ENCODE measurements at places on chromosomes 16 and 17.
A peak's percentile ranks its signal among the peaks of the same experiment; 100 is the strongest.

DNA sequence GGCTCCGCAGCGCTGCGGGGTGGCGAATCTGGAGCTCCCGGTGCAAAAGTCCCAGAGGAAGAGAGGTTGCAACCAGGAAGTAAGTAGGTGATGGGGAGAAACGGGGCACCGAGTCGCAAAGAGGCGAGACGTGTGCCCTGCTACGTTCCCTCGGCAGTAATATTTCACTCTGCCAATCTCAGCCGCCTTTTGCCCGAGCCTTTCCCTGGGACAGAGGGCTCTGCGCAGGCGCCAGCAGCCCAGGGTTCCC lies at the start of gene NR1D1:
Gene NR1D1 (minus strand): TSS at position 171 of the 250 bp plus-strand sequence. CDS start 495 bp downstream, outside the sequence.
- DNase-seq: no peak

DNA sequence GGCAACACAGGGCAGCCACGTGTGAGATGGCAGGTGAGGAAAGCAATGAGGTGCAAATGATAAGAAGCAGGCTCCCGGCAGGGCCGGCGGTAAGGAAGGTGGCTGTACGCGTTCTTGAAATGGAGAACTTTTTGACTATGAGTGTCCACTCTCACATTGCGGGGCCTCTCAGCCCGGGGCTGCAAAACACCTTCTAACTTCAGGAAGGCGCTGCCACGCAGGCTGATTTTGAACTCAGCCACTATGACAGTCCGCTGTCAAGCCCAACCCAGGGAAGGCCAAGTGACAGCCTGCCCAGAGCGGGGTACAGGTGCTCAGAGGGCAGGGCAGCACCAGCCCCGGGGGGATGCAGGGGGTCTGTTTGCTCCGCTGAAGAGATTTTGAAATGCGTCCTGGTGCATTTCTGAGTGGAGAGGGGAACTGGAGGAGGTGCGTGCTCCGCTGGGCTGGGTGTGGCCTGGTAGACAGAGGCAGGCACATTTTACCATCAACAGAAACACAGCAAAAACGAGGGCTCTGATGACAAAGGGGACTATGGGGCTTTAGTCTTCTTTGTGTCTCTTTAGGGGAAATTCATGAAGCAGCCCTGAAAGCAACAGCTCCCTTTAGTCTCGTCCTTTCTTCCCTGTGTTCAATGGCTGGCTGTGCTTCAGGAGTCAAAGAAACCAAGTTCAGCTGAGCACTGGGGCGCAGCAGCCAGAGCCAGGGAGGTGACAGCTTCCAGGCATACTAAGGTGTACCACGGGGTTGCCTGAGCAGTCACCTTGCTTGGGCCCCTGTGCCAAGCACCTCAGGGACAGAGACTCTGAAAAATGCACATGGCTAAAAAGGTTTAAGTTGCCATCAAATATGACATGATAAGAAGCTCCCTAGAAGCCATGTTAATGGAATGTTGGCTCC lies 14.6 kb upstream of the SREBF1 start:
- DNase-seq: no peak

GRCh38 chr17:18946536-18946935 lies 5.4 kb upstream of the SLC5A10 start:
- DNase-seq: no peak

GRCh38 chr16:81432937-81433557 lies 11.6 kb upstream of the CMIP start:
- no peak for DNase-seq

DNA sequence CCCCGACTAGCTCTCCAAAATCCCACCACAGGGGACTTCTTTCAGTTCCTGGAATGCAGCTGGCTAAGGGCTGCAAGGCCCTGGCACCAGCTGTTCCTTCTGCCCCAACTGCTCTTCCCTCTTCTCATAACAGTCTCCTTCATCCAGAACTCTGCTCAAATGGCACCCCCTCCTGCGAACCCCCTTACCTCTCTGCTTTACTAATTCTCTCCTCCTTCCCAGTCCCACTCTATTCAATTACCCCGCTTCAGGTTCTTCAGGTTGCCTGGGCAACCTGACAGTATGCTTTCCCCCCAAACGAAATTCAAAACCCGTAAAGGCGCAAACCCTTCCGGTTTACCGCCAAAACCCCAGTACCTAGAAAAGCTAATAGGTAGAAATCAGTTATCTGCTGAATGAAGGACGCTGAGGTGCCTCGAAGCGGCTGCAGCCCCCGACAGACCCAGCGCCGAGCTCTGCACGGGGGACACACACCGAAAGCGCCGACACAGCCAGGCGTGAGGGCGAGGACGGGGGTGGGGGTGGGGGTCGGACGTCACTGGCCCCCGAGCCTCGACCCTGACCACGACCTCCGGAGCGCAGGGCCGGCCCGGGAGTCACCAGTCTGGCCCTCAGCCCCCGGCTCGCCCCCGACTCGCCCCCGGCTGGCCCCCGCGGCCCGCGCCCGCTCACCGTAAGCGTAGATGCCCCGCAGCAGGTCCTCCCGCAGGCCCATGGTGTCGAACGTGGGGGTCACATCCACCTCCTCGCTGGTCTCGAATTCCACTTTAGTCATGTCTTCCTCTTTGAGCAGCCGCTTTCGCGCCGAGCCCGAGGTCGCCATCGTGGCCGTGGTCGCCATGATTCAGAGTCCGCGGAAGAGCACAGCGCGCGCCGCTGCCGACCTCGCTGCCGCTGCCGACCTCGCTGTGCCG lies 550 bp downstream of the EIF4A3 start:
- peak; percentile 15 for DNase-seq

GRCh38 chr17:44961921-44962350 lies 6.2 kb downstream of the C1QL1 start:
- no peak for DNase-seq

Measured in fibroblast of skin of right quadriceps (primary cell).